Inflammatory macrophage treated with lipopolysaccharide for 4 hours (primary cell): ENCODE measurements at places on chromosomes 12 and 14.

GRCh38 chr14:94679106-94679810, 67.1 kb downstream of the SERPINA3 start:
- DNase-seq = no peak

- no peak for DNase-seq
Observed at GRCh38 chr12:132003846-132004245, 54.1 kb downstream of the EP400 start.

DNA sequence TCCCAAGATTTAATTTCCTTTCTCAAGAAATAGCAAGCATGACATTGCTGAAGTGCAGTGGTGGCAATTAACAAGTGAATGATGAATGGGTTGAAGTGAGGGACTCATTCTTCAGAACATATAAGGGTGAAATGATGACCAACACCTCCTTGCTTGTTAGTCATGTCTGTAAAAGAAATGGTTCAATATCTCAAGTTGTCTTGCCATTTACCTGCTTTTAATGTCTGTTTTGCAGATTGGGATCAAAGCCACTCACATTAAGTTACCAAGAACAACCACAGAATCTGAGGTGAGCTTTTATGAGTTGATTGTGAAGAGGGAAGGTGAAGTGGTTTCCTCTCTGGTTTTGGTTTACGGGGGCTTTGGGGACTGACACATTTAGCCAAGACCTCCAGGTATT, 24.1 kb downstream of the MTHFD1 start:
- no peak for DNase-seq

DNA sequence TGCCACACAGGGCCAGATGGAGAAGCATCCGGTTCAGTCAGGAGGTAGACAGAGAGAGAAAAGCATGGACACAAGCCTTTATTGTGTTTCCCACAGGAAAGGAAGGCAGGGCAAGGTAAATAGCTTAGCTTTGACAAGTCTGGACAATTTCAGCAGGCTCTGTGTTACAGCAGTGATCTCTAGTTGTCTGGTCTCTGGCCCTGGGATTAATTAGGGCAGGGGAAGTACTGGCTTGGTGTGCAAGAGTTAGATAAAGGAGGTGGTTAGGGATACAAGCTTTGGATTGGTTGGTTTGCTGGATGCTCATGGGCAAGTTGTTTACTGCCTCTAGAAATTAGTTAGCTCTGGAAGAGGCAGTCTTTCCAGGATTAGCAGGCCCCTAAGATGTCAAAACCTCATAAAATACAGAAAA, 15.1 kb upstream of the NGDN start:
- DNase-seq = no peak

GRCh38 chr14:104979758-104980610, 1.8 kb upstream of the AHNAK2 start:
- no peak for DNase-seq
